ENCODE measurements at places on chromosomes 3 and 15.

DNA sequence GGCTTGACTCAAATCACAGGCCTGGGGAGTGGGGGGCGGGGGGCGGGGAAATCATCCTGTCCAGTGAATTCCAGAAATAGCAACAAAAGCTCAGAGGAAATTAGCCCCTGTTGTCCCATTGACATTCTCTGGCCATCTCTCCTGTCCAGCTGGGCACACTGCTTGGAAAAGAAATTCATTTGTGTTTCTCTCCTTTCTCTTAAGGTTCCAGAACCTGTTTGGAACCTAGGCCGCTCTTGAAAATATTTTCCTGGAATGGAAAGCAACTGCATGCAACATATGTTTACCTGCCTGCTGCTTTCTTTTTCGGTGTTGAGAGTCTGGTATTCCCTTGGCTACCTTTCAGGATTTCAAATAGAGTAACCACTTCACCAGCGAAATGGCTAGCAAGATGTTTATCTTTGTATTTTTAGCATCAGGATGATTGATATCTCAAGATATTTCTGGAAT lies 169.0 kb downstream of the GHSR start:
- no peak for DNase-seq

DNA sequence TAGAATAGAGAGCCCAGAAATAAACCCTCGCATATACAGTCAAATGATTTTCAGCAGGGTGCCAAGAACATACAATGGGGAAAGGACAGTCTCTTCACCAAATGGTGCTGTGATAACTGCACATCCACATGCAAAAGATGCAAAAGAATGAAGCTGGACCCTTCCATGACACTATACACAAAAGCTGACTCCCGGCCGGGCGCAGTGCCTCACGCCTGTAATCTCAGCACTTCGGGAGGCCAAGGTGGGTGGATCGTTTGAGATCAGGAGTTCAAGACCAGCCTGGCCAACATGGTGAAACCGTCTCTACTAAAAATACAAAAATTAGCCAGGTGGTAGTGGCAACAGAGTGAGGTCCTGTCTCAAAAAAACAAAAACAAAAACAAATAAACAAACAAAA lies 43.2 kb upstream of the IQSEC1 start:
- no peak for DNase-seq

DNA sequence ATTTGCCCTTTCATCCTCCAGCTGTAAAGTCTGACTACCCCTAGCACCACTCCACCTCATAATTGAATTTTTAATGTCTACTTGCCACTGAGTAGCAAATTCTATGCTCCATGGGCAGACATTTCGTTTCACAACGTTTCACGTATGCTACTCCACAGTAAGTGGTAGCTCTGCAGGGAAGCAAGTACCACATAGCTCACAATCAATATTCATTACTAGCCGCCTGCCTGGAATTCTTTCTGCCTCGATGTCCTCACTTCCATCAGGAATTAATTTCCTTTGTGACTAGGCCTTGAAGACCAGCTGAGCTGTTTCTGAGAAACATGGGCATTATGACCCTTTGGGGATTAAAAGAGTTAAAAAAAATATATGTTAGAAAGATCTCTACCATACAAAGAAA lies 15.3 kb downstream of the NPTN start:
- DNase-seq, result no peak

- DNase-seq, result peak; percentile 62
Measured at GRCh38 chr3:30368978-30369377, 237.4 kb upstream of the TGFBR2 start.

DNA sequence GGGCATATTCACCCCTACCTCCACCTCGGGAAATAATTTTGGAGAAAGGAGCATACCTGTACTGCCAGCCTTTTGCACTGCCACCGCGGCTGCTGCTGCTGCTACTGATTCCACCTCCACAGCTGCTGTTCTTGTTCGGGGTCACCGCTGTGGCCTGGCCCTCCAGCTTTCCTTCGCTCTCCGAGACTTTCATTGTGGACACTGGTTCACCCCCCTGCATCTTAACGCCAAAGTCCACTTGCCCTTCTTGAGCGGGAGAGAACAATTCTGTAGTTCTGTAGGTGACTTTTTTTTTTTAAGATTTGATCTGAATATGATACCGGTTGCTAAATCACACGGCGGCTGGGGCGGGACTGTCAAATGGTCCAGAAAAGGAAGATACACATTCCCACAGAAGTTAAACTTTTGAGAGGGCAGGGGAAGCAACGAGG lies 701 bp downstream of the OSBPL11 start:
- DNase-seq, result no peak

GRCh38 chr3:4166540-4166939 lies 136.6 kb upstream of the SETMAR start:
- DNase-seq, result no peak

- DNase-seq, result no peak
Measured at GRCh38 chr3:32246079-32246675, 7.7 kb downstream of the CMTM8 start.

GRCh38 chr3:183515968-183516851 lies 39.3 kb downstream of the KLHL6 start:
- DNase-seq, result no peak

GRCh38 chr3:82020282-82020681 lies 258.8 kb upstream of the GBE1 start:
- no peak for DNase-seq

GRCh38 chr3:57998366-57999283 lies 9.6 kb upstream of the FLNB start:
- DNase-seq, result no peak

- DNase-seq, result peak; percentile 86
Measured at GRCh38 chr3:188294823-188295487, 141.0 kb downstream of the LPP start.

GRCh38 chr15:58467121-58467721 lies 35.4 kb downstream of the LIPC start:
- no peak for DNase-seq

GRCh38 chr3:99869621-99870020 lies 52.0 kb downstream of the CMSS1 start:
- DNase-seq, result no peak

DNA sequence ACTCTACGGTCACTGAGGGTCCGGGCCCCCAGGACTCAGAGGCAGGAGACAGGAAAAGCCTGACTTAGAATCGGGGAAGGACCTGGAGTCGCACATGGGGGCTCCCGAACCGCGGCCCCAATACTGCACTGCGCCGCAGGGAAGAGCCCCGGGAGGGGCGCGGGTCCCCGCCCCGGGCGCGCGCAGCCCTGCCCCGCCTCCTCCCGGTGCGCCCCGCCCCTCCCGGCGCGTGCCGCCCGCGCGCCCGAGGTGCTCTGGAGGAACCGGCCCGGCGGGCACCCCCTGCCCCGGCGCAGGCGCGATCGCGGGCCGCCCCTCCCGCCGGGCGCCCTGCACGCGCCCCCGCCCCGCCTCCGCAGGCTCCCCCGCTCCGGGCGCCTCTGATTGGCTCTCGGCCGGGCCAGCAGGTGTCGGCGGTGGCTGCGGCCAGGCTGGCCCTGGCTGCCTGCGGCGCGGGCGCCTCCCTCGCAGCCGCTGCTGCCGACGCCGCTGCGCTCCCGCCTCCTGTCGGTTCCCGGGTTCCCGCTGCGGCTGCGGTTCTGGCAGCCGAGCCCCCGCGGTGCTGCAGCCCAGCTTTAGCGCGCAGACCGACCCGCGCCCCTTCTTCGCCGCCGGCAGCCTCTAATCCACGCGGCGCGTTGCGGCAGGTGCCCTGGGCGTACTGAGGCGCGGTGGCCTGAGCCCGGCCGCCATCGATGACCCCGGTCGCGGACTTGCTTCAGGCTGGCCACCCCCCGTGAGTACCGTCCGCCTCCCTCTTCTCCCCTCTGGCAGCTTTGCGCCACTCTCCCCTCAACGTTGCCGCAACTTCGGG lies at the start of gene MYRIP:
MYRIP (plus strand) TSS at position 429 of the 814 bp plus-strand sequence. CDS start 91,208 bp downstream, outside the sequence.
- DNase-seq, result no peak

GRCh38 chr3:32113566-32113965 lies 7.1 kb downstream of the GPD1L start:
- DNase-seq, result no peak

- DNase-seq, result peak; percentile 54
Measured at GRCh38 chr15:39304201-39304841, 276.6 kb upstream of the THBS1 start.

- DNase-seq, result no peak
Measured at GRCh38 chr15:87631775-87632174, 624.8 kb downstream of the NTRK3 start.

- no peak for DNase-seq
Measured at GRCh38 chr15:92984161-92984560, 84.0 kb downstream of the CHD2 start.

DNA sequence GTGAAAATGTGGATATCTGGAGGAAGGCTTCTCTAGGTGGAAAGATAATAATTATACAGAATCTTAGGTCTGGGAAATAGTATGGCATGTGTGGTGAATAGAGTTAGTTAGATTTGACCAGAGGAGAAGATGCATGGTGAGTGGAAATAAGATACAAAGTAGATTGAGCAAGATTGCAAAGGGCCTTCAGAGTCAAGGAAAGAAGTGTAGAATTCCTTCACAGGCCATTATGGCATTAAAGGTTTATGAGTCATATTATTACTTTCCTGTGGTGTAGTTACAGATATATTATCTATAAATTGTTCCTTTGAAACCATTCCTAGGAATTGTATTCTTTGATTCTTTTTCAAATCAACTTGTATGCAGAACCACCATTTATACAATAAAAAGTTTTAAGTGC lies 660.3 kb downstream of the SI start:
- no peak for DNase-seq

Data from skeletal muscle cell (primary cell).